ENCODE measurements at places on chromosomes 11 and 22.

DNA sequence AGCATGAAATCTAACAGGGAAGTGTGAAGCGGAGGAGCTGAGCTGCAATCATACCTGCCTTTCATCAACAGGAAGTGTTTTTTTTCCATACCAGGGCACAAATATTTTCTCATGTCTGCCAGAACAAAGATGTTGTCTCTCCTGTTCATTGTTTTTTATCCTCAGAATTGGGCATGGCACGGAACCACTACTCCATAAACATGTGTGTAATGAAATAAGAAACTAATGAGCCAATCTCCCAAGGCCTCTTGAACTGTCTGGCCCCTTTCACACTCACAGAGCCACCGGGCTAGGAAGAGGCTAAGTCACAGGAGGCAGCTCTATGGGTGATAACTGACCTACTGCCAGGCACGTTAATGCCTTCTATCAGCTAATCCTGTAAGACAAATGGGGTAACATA, 124.4 kb downstream of the ETS1 start:
- DNase-seq: no peak

DNA sequence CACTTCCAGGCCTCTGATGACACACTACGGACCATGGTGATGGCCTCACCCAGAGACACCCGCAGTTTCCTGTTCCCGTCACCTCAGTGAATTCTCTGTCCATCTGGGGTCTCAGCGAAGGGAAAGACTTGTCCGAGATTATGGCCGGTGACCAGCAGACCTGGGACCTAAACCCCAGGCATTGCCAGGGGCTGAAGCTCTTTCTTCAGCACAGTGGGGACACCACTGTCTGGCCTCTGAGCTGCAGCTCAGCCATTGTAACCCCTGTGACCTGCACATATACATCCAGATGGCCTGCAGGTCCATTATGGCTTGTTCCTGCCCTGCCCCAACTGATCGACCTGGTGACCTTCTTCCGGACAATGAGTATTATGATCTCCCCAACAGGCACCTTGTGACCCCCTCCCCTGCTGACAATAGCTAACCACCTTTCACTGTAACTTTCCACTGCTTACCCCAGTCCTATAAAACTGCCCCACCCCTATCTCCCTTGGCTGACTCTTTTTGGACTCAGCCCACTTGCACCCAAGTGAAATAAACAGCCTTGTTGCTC, 22.3 kb downstream of the CBX7 start:
- no peak for DNase-seq

DNA sequence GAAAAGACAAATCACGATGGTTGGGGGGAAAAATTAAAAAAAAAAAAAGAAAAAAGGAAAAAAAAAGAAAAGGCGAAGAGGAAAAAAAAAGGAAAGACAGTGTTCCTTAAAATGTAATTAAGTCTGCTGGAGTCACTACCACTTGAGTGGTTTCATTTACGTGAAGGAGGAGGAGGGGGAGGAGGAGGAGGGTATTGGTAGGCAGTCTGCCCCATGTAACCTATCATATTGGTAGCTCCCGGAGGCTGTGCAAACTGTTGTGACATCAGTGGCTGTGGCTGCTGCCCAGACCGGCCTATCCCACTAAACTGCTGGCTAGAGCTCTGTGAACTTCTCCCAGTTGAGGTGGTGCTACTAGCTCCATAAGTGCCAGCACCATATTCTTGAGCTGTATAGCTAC, 17.9 kb downstream of the KDELR3 start:
- DNase-seq: no peak

DNA sequence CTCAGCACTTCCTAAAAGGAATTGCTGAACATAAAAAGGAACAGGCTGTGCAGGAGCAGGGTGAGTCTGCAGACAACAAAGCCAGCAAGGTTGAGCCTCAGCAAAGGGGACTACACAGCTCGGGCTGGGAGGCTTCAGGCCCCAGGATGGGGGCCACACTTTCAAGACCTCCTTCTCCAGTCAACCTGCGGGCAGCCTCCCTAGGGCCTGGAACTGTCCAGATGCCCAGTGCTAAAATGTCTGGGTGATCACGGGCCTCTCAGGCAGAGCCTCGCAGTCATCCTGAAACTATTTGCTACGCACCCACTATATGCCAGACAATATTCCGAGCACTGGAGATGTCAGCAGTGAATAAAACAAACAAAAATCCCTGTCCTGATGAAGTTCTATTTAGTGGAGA, 3.9 kb upstream of the NEFH start:
- no peak for DNase-seq

DNA sequence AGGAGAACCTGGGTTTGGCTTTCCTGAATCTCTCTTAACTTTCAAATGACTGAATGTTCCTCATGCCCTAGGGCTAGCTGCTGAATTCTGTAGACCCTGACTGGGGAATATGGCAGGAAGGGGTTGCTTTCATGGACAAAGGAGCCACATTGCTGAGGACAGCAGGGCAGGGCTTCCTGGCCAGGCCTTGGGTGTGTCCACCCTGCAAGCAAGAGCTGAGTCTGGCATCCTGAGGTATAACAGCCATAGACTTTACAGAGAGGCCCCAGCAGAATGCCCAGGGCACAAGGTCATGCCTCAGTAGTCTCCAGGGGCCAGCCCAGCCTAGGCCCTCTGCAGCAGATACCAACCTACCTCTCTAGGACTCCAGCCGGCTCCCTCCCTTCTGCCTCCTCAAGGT, 102.2 kb upstream of the RAG2 start:
- DNase-seq: no peak

GRCh38 chr22:19463008-19463407, 15.5 kb upstream of the C22orf39 start:
- no peak for DNase-seq

DNA sequence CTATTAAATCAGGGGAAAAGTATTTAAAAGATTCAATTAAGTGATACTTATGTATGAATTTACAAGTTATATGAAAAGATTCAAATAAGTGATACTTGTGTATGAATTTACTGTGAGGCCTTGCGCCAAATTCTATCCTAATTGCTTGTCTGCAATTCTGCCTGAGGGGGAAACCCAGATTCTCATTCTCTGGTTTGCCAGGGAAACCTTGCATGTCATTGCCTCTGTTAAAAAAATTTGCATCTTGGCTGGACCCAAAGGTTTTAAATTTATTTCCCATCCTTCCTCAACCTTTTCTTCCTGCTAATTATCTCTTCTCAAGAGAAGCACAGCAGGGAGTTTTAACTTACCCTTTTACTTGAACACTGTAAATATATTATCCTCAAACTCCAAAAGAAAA, 13.8 kb downstream of the OLFML1 start:
- DNase-seq: no peak

Measured in caudate nucleus (tissue), 63 donors.